ENCODE measurements at places on chromosomes 3 and 15.

DNA sequence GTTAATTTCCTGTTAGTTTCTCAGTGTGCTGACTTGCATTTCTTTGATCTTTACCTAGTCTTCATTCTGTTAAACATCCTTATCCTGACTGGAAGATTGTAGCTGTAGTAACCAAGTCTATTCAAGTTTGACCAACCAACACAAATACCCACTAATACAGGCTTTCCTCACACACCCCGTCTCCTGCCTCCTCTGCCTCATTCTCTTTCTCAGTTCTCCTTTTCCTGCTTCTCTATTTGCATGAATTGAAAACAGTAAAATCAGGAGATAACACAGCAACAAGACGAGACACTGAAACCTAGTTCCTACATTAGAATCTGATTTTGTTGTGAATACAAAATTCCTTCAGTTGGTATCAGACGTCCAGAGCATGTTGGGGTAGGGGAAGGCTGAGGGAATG, 116.9 kb upstream of the ARPP21 start:
- DNase-seq = no peak

- DNase-seq = no peak
Measured at GRCh38 chr3:157175691-157176507, 16.0 kb upstream of the CCNL1 start.

GRCh38 chr3:45737234-45737633, 48.0 kb downstream of the SACM1L start:
- no peak for DNase-seq

DNA sequence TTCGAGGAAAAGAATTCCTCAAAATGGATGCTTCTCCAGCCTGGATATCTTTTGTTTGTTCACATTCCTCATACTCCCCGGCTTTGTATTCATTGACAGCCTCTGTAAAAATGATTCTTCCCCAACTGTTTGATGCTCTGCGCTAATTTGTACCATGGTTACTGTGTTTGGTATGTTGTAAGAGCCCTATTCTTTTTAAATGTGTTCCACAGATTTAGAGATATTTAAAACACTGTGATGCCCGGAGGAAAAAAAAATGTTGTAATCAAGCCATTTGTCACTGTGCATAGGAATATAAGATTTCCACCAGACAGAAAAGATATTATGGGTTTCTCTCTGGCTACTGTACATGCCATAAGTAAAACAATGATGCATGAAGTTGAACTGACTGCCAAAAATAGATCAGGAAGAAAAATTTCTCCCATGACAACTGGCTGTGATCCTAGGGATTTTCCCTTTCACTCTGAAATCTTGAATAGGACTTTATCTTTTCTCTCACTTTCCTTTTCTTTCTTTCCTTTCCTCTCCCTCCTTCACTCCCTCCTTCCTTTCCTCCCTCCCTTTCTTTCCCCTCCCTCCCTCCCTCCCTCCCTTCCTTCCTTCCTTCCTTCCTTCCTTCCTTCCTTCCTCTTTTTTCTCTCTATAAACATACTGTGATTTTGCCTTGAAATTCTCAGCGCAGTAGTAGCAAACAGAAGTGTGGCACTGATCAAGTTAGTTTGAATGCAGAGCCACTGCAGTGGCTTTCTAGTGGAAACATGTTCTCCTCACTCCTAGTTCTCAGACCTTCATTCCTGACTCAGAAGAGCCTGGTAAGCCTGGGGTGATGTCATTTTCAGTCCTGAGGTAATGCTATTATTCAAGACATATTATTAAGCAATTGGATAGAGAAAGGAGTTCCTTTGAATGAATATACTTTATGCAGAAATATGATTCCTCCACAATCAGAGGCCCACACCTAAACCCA, 254.9 kb upstream of the TBL1XR1 start:
- DNase-seq = no peak

- no peak for DNase-seq
Measured at GRCh38 chr3:37990527-37990926, at the start of gene VILL. VILL (plus strand) TSS chr3:37990786; CDS start chr3:37993673, 2,887 bp downstream.

DNA sequence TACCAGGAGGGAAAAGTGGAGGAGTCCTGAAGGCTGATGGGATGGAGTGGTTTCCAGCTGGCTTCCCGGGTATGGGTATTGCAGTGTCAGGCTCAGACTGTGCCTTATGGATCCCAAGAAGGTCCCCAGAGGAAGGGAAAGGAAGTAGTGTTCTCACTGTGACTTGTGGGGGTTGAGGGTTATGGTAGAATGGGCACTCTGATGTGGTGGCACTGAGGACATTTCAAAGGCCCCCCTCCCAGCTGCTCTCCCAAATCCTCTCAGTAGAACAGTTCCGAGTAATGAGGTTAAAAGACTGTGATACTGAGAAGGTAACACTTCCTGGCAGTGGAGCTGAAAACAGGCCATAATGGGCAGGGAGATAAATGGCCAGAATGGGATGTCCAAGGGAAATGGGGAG, 23.1 kb upstream of the TIMP4 start:
- no peak for DNase-seq

DNA sequence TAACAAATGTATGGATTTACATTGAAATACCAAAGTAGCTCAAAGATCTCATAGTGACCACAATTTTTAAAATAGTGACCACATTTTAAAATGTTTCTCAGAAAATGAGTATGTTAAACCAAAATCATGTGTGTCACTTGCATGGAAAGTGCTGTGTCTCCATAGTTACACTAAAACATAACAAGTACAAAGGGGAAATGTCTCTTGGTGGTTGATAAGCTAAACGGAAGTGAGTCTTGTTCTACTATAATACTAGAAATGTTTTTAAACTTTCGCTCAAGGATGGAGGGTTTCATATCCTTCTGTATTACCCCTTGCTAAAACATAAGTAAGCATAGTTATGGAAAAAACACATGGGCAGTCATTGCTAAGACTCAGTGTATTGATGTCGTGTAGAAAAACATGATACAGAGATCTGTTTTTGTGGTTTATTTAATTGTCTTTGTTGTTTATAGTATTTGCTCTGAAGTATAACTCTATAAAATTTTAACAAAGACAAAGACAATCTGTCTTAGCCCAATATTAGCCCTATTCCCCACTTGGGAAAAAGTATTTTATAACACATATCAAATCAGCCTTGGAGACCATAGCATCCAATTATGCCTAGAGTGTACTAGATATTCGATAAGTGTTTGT, 27.0 kb upstream of the DENND4A start:
- DNase-seq = no peak

GRCh38 chr15:99755692-99756409, 22.6 kb upstream of the LYSMD4 start:
- no peak for DNase-seq

GRCh38 chr3:138748190-138748589, 86.5 kb downstream of the PIK3CB start:
- no peak for DNase-seq

DNA sequence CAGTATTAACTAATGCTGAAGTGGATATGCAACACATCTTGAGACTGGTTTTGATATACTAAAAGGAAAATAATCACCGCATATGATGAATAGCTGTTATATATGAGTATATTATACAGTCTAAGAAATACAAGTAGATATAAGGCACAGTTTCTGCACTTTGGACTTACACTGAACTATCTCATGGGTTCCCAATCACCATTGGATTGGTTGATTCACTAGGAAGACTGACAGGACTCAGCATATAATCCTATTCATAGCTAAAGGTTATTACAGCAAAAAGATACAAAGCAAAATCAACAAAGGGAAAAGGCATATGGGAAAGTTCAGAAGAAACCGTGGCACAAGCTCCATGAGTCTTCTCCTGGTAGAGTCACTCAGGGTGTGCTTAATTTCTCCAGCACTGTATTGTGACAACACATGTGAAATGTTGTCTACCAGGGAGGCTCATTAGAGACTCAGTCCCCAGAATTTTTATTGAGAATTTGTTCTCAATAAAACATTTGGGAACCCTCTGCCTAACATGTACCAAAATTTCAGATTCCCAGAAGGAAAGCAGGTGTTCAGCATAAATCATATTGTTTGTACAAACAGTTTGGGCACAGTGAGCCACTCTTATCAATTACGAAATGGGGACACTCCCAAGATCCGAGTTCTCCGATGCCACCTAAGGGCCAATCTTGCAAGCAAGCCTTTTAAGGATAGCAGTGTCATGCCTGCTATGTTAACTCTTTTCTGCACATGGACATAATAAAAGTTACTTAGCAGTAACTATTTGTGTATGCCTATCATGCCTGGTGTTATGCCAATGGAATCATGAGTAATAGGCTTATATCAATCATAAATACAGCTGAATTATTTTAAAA, 26.8 kb downstream of the CMC1 start:
- DNase-seq = no peak

DNA sequence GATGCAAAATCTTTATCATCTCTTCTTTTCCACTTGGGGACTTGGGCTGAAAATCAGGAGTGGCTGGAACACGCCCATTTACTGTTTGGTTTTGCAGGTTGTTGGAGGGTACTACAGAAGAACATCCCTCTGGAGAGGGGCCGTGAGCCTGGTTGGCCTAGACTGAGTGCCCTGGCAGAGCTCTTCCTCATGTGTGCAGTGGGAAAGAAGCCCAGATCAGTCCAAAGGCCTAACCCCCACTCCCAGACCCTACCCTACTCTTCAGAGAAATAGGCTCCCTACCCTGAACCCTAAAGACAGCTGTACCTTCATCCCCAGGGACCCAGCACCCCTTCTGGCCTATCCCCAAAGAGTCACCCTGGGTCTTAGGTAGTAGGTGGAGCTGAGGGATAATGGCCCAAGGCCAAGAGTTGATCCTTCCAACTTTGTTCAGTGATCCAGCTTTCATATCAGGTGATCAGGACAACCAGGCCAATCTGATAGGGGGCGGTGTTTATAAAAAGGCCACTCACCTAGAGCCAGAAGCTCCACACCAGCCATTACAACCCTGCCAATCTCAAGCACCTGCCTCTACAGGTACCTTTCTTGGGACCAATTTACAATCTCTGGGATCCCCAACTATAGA, at the start of gene CYP1A2:
TSS of gene CYP1A2 (plus strand) at position 524 of the 625 bp plus-strand sequence. CDS start 894 bp downstream, outside the sequence.
- DNase-seq = no peak

DNA sequence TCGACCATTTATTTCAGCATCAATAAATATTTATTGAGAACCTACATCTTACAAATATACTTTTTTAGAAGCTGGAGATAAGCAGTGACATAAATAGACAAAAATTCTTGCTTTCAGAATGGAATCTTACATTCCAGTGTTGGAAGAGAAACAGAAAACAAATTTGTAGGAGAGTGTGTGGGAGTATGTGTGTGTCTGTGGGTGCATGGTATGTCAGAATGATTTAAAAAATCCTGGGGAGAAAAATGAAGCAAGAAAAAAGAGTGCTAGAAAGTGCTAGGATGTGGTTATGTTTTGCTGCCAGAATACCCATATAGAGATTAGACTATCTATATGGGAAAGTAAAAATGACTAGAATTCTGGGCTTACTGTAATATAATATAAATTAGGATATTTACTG, 561.7 kb upstream of the SGO1 start:
- no peak for DNase-seq

- no peak for DNase-seq
Measured at GRCh38 chr15:71734709-71735384, 75.5 kb upstream of the NR2E3 start.

GRCh38 chr3:171673951-171674350, 136.3 kb downstream of the PLD1 start:
- DNase-seq = no peak

All from stimulated activated CD8-positive, alpha-beta memory T cell treated with anti-CD3 and anti-CD28 coated beads, Interleukin-12 subunit alpha, Interleukin-12 subunit beta, amount 100 ng/mL, for 1 hour (primary cell).